ENCODE measurements at places on chromosomes 5 and 9.

DNA sequence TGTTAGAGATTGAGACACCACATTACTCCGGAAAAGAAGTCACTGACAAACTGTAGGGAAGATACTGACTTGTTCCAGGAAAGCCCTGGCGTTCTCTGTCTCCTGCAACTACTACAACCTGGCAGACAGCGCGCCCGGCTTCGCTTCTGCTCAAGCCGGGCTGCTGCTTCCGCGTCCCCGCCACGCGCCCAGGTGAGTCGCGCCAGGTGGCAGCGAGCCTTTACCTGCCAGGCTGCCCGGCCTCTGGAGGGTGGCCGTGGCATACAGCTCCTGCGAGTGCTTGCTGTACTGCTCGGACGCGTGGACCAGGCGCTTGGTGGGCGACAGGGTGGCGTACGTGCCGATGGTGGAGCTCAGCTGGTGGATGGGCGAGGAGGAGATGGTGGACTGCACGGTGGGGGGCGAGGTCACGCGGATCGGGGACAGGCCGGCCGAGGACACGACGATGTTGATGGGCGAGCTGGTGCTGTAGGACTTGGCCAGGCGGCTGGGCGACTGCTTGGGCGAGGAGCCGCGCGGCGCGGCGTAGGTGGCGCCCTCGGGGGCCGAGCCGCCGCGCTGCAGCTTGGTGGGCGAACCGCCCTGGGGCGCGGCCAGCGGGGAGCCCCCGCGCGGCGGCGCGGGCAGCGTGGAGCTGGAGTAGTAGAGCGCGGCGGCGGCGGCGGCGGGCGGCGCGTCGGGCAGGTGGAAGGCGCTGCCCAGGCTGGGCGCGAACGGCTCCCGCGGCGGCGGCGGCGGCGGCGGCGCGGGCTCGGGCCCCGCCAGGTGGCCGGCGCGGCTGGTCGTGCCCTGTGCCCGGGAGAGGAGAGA is 519.6 kb downstream of the CTNND2 start:
- no peak for DNase-seq

DNA sequence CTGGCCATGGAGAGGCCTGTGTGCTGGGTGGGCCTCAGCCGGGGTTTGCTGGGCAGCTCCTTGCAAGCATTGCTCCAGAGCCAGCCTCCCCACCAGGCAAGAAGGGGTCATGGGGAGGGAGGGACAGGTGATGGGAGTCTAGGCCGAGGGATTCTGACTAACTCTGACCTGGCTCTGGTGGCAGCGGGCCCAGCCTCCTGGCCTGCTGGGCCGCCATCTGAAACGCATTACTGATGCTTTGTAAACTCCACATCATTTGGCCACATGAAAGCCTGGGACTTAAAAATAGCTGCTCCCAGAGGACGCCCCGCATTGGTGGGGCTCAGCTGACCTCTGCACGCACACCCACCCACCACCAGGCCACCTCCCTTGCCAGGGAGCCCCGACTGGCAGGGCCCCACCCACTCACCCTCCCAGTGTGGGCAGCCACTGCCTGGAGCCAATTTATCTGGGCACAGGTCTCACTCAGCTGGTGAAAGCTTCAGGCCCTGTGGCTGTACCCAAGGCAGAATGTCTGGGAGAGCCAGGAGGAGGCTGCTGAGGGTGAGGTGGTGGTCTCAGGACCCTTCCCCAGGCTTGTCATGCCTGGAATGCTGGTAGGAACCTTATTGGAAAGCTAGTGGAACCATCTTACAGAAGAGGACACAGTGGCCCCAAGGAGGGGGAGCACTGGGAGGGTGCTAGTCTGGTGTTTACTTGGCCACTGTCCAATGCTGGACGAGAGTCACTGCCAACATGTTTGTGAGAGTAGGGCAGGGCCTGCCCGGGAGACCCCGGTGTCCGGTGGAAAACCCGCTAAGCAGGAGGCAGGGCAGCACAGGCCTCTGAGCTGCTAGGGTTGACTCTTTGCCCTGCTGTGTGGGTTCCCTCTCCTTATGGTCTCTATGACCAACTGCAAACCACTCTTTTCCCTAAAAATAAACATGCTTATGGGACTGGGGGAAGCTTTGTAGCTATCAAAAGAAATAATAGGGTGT is 10.8 kb downstream of the TCF7 start:
- DNase-seq: no peak

GRCh38 chr9:112002131-112002846 is 105.7 kb downstream of the UGCG start:
- no peak for DNase-seq

DNA sequence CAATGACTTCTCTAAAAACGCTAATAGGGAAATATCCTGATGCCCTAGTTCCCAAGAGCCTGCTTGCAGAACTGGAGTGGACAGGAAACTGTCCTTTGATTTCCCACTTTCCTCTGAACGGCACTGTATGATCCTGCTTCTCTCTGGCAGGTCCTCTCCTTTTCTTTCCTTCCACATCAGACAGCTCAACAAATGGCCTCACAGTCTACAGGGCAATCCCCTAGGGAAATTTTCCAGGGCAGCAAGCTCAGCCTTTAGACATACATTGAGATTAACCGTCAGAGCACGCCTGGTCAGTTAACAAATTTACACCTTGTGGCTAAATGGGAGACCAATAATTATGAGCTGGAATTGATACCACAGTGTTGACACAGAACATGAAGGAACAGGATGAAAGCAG is 164.9 kb downstream of the SLC24A2 start:
- DNase-seq: no peak

DNA sequence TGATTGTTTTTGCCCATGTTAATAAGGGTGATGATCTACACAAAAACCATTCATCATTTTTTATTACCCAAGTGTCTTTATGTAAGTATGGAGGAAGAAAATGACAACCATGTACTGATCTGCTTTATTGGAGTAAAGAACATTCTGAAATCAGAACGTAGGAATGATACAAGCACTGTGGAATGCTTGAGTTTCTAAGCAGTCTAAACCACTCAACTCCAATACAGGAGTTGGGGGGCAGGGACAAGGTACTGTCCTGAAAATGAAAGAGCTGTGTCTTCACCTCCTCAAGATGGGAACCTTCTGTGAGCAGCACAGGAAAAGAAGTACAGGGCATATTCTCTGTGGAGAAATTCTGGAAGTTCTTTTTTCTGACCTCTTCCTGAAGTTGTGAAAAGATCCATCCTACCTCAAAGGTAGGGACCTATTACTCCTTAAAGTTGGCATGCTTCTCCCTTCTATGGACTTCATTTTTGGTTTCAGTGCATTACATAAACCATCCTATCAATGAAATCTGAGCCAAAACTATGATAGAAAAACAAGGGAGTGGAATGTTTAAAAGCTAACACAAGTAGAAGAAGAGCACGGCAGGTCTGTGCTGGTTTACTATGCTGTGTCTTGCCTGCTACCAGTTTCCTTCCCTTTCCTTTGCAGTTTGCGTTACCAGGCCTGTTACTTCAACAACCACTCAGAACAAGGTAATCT is 202.6 kb downstream of the SEMA5A start:
- DNase-seq: no peak

GRCh38 chr5:145495741-145496140 is 339.4 kb downstream of the PRELID2 start:
- DNase-seq: no peak

GRCh38 chr9:126367616-126368015 is 41.0 kb downstream of the MVB12B start:
- no peak for DNase-seq

- no peak for DNase-seq
Measured at GRCh38 chr9:79684711-79685575, 113.2 kb downstream of the TLE4 start.

GRCh38 chr5:35115920-35116319 is 68.2 kb upstream of the AGXT2 start:
- no peak for DNase-seq

GRCh38 chr5:71862087-71862486 is 143.0 kb downstream of the CARTPT start:
- no peak for DNase-seq
